Activated naive CD4-positive, alpha-beta T cell treated with anti-CD3 and anti-CD28 coated beads, Interleukin-2, amount 50 U/mL, for 72 hours (primary cell): ENCODE measurements at places on chromosomes 1 and 21.

- DNase-seq = no peak
Measured at GRCh38 chr1:54460861-54461387, 54.7 kb upstream of the SSBP3 start.

DNA sequence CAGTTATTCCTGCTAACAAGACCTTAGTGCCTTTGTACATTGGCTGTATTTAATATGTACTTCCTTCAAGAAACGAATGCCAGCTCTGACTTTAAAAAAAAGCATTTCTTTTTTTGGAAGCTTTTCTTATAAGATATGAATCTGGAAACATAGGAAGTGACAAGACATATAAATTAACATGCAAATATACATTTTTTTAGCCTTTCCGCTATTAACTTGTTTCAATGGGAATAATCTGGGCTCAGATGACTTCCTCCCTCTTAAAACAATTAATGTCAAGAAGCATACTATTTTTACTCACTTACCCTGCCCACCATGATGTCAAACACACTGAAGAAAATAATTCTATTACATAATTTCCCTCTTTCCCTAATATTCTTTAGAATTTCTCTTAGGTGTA is 1.4 kb downstream of the DENND1B start:
- DNase-seq = no peak

DNA sequence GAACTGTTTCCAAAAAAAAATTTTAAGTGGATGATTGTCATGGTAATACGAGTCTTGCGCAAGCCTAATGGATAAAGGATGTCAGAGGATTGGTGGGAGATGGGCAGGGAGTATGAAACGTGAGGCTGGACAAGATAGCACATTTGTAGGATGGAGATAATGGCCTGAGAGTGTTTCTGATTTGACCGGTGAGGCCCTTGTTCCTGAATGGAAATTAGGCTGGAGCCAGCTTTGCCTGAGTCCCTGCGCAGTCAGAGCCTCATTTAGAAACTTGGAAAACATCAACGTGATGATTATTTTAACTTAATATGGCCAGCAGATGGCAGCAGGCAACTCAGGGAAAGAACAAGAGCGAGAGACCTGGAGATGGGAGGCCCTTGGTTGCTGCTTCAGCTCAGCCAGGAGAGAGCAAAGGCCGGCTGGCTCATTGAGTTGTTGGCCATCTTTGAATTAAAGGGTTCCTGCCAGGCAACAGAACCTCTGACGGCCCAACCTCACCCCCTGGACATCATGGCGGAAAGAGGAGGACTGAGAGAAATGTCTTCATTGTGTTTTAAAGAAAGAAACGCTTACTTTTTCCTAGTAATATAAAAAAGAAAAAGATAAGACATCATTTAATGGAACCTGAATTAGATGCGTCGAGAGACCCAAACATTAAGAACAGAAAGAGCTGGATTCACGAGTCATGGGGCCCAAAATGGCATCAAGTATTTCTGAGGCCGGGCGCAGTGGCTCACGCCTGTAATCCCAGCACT is 80.3 kb downstream of the SELENOF start:
- DNase-seq = peak; percentile 52

- DNase-seq = no peak
Measured at GRCh38 chr1:153597206-153597605, 15.7 kb downstream of the S100A16 start.
